ENCODE measurements at places on chromosomes 7 and 10.

GRCh38 chr10:1198453-1199344, 142.5 kb downstream of the WDR37 start:
- no peak for DNase-seq

GRCh38 chr10:21002091-21002878, 105.2 kb upstream of the NEBL start:
- no peak for DNase-seq

DNA sequence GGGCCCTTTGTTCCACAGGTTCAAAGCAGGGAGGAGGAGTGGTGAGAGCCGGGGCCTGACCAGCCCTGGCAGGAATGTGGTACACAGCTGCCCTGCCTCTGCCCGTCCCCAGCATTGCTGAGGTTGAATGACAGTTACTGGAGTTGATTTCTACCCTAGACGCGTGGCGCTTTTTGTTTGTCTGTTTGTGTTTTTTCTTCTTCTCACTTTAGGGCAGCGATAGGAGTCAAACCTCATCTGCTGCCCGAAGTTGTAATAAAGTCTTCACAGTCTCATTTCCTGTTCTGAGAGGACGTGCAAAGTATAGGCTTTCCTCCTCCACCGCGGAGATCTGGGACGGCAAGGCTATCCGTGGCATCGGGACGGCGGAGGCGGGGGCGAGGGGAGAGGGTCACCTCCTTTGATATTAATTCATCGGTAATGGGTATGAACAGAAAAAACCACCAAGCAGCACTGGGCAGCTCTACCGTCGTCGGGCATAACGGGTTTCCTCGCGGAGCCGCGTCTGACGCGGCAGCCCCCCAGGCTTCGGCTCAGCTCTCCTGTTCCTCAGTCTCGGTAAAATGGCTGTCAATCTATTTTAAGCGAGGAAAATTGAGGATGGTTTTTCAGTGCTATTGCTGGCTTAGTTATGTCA, 160.8 kb downstream of the LRMDA start:
- DNase-seq = no peak

GRCh38 chr10:60406182-60406581, 16.5 kb upstream of the ANK3 start:
- no peak for DNase-seq

DNA sequence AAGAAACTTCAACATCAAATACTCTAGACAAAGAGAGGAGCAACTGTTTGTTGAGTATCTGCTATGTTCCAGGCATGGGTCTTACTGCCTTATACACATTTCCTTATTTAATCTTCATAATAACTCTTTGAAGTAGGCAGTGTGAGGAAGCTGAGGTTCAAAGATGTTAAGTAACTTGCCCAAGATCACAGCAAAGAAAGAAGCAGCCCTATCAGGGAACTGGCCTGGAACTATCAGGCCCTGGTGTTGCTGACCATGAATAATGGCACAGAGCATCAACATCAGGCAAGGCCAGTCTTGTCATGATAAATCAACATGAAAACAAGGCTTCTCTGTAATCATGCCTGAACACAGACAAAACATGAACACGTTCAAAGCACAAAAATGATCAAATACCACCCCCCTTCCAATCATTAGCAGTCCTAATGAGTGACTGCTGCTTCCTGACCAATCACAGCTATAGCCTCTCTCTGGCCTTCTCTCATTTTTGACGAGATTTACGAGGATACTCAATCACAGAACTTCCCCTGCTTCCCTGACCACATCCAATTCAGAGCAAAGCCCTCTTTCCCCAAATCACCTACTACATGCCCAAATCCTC, 2.3 kb downstream of the GSDME start:
- DNase-seq = no peak

- no peak for DNase-seq
Observed at GRCh38 chr7:110373416-110373815, 717.5 kb upstream of the LRRN3 start.

- no peak for DNase-seq
Observed at GRCh38 chr7:117021366-117021765, 68.1 kb downstream of the ST7 start.

DNA sequence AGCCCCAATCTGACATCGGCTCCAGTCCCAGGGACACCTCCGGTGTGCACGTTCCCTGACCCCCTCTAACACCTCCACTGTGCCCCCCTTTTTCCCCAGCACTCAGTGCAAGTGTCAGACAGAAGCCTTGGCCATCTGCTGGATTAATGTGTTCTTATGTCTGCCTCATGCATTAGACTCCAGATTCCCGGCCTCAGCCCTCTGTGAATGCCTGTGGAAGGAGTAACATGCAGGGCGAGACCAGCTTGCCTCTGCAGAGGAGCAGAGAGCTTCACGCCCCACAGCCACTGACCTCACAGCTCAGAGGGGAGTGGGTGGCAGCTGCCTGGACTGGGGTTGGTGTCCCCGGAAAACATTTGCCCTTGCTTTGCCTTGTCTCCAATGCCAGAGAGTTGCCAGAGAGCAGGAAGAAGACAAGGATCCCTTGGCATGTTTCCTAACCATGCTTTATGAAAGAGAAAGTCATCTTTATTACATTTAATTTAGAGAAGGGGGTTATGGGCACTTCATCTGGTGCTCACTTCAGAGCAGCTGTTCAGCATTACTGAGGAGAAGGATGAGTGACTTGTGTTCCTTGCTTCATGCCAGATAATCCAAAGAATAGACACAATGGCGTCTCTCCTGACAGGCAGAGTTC, 91.6 kb upstream of the CXCL12 start:
- no peak for DNase-seq

DNA sequence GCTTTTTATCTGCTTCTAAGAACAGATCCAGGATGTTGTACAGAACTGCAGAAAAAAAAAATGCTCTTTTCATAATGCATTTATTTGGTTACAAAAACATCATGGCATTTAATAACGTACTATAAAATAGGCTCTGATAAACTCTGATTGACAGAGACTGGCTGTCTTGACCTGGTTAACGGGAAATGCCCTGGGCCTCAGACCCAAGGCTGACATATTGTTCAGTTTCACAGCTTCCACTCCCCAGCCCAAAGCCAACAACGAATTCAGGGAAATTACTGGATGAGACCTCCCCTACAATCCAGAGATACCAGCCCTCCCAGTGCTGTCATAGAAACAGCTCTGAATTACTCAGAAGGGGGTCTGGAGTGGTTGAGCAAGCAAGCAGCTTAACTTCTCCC, 260.1 kb downstream of the CREB5 start:
- DNase-seq = no peak

- DNase-seq = no peak
Observed at GRCh38 chr7:94588075-94588474, 67.9 kb downstream of the SGCE start.

- DNase-seq = peak; percentile 42
Observed at GRCh38 chr7:137898839-137899721, 52.3 kb upstream of the DGKI start.

GRCh38 chr7:50268990-50269389, 35.5 kb upstream of the IKZF1 start:
- DNase-seq = no peak

GRCh38 chr10:69864321-69864720, 62.6 kb downstream of the COL13A1 start:
- no peak for DNase-seq

DNA sequence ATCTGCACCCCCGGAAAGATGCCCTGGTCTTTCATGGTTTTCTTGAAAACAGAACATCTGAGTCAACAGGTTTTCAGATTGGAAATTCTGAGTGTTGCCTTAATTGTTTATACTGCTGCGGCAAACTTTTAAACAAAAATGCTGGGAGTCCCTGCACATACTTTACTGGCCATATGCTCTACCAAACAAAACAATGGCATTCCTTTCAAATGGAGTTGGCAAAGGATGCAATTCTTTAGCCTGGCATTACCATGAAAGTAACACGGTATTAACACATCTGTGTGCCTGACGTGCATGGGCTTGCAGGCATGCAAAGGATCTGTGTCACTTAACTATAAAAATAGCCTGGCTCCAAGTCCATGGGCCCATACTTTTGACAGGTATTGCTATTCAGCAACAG, 4.2 kb downstream of the INHBA start:
- no peak for DNase-seq

GRCh38 chr10:117004227-117005025, 561 bp downstream of the SHTN1 start:
- no peak for DNase-seq

DNA sequence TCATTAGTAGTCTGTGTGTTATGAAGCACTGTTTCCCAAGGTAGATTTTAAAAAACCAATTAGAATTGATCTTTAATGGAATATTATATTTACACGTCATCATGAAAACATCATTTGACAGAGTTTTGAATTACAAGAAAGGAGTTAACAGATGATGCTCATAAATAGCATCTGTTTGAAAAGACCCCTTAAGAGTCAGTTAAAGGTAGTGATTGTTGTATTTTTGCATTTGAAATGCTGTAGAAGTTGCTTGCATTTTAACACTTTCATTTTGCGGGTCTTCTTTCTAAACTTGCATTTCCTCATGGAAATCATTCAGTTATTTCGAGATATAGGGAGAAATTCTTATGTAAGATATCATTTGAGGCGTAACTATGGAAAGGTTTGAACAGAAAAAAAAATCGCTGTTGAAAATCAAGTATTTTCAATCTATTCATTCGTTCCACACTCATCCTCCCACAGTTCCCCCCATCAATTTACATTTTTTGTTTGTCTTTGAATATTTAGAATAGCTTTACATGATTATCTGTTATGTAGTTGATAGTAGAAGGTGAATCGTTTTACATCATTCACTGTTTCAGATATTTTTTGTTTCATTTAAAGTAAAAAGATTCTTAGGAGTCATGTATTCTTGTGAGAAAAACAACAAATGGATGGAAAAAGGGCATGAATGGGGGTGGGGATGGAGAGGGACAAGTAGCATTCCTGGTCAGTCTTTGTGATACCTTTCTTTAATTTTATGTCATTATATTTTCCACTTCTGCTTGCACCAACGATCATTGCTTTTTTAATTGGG, 3.0 kb upstream of the SKIDA1 start:
- no peak for DNase-seq

- no peak for DNase-seq
Observed at GRCh38 chr7:51055039-51055840, 261.4 kb downstream of the COBL start.

- DNase-seq = no peak
Observed at GRCh38 chr7:144122876-144123275, at the start of gene OR2A14. Gene OR2A14, plus strand, starts transcription at chr7:144123176. Its CDS starts 5,937 bp downstream, at chr7:144129113.

GRCh38 chr7:120097020-120097419, 176.0 kb upstream of the KCND2 start:
- no peak for DNase-seq

DNA sequence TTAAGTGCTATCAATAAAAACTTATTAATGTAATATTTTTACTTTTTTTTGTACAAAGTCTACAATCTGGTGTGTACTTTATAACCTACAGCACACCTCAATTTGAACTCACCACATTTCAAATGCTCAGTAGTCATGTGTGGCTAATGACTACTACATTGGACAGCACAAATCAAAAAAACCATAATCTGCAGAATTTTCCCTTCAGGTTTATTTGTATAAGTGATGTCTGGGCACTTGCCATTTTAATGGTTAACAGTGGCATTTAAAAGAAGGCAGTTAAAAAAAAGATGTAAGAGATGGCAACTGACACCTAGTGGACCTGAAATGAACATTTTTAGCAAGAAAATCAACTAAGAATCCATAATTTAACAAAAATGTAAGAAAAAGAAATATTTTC, 124.6 kb upstream of the NRBF2 start:
- DNase-seq = no peak

DNA sequence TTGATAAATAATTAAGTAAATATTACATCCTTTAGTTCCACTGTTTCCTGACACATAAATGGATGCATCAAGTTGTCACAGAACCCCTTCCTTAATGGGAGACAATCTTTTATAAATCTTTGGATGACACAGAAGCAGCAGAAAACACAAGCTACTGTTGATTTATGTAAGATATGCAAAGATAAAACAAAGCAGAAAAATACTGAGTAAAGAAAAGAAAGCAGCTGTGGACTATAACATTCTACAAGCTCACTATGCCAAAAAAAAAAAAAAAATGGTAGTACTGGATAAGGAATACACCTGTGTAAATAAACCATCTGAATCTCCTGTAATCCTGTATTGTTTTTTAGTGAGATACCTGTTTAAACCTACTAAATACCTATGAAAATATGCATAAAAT, 92.0 kb upstream of the FAM180A start:
- DNase-seq = no peak

- DNase-seq = no peak
Observed at GRCh38 chr7:24949884-24950283, 30.1 kb downstream of the OSBPL3 start.

- no peak for DNase-seq
Observed at GRCh38 chr7:99218406-99219184, 10.7 kb upstream of the KPNA7 start.

DNA sequence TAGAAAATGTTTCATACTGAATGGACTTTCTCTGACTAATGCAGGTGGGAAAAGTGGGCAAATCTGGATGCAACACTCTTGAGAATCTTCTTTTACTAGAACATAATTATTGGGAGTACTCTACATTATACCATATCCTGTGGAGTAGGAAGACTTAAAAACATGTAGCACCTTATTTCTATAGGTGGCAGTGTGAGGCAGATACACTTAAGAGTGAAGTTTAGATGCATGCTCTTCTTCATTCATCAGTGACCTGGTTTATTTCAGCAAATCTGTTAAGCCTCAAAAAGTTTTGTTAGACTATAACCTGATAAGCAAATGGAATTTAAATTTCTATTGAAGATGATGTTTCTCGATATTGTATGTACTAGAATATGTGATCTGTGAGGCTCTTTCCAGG, 1087.1 kb upstream of the LRRN3 start:
- no peak for DNase-seq

DNA sequence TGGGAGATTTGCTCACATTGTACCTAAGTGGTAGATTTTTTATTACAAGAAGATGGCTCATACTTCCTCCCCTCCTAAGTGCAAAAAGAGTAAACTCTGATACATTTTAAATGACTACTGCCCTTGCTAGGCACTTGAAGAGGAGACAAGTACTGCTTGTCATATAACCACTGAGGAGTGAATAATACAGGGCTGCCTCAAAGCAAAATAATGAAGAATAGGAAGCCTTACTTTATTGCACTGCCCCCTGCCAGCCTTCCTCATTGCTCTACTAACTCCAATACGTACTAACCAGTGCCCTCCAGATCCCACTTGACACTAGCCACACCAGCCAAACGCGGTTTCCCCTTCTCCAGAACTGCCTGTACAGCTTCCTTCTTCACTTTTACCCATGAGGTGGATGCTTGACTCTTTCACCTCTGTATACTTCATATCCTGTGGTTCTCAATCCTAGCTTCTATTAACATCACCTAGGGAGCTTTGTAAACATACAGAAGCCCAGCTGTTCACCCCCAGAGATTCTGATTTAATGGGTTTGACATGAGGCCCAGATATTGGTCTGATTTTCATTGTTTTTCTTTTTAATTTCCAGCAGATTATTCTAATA, 11.7 kb upstream of the MTERF1 start:
- no peak for DNase-seq

GRCh38 chr10:43128958-43129706, 9.1 kb upstream of the CSGALNACT2 start:
- DNase-seq = no peak

GRCh38 chr7:55303220-55303619, 61.9 kb upstream of the LANCL2 start:
- no peak for DNase-seq
